D341Med (cell line): ENCODE measurements at places on chromosomes 1 and 21.

DNA sequence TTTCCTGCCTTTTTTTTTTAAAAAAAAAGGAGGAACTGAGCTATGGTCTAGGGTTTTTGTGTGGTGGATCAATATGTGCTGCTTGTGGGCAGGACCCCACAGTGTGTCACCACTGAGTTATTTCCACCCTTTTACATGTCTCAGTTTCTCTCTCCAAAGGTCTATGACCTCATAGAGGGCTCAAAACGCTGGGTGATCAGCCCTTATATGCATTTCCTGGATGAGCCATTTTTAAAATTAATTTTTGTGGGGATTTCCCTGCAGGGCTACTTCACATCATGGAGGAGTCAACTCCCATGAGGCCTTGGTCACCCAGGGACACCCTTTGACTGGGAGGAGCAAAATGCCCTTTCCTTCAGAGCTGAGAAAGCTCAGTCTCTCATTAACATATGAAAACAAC lies 20.7 kb upstream of the HAO2 start:
- no peak for DNase-seq

- no peak for DNase-seq
These were observed 13.2 kb downstream of the VPS45 start for GRCh38 chr1:150080784-150081183.

DNA sequence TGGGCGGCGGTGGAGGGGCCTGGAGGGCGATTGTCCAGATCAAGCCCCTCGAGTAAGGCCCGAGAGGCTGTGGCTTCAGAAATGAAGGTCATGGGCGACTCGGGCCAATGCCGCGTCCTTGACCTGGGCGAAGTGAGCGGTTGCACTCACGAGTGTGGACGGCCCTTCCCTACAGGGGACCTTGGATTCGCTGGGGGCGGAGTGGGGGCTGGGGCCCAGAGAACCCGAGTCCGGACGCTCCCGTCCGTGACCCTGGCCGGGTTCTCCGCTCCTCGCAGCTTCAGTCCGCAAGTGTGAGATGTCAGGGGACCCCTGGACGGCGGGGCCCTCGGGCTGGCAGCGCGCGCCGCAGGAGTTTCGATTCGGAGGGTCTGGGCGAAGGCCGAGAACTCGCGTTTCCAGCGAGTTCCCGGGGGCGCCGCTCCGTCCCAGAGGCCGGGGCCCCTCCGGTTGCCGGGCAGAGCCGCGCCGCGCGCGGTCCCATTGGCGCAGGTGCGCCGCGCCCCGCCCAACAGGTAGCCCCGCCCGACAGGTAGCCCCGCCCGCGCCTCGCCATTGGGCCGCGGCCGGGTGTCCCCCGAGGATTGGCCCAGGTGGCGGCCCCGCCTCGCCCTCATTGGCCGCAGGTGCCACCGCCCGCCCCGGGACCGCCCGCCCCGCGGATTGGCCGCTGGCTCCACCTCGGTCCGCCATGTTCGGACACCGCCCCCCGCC lies at the start of gene PRKCZ:
Gene PRKCZ, plus strand, starts transcription at position 694 of the 714 bp plus-strand sequence. CDS start 220 bp downstream, outside the sequence.
- DNase-seq = peak; percentile 83

DNA sequence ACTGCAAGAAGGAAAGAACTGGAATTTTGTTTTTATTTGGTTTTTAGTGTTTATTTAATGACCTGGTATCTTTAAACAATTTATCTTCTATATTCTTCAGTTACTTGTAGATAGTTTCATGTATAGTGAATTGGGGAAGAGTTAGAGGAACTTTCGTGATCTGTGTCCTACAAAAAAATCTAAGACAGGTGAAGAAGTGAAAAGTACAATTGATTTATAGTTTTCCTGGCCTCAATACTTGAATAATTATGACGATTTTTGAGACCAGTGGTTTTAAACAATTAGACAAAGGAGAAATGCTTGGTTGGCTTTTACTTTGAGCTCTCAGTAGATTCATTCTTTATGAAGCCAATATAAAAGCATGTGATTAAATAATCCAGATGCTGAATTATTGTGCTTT lies 7.5 kb downstream of the MIER1 start:
- DNase-seq = no peak

DNA sequence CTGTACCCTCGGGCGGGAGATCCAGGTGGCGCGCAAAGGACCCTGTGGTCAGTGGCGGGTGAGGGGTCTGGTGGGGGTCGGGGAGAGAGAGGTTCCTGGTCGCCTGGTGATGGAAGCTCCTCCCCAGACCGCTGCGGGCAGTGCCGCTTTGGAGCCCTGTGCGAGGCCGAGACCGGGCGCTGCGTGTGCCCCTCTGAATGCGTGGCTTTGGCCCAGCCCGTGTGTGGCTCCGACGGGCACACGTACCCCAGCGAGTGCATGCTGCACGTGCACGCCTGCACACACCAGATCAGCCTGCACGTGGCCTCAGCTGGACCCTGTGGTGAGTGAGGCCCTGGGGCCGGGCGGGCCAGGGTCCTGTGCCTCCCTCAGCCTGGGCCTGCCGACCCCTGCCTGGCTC lies 23.5 kb downstream of the AGRN start:
- no peak for DNase-seq

GRCh38 chr1:68217060-68217554 lies 15.2 kb downstream of the WLS start:
- DNase-seq = no peak

DNA sequence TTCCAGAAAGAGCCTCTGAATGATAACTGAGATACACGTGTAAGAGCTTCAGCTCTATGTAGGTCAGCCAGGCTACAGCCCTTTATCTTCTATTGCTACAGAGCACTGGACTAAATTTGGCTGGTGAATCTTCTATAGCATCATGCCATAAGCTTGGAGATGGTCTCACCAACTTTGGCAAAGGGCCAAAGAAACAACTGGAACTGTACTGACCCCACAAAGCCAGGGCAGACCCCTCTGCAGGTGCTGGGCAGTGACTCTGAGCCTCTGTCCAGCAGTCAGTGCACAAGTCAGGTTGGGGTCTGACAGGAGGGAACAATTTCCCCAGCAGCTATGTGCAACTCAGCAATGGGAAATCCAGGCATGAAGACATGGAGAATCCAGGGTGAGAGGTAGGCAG lies 57.8 kb upstream of the NFASC start:
- no peak for DNase-seq

DNA sequence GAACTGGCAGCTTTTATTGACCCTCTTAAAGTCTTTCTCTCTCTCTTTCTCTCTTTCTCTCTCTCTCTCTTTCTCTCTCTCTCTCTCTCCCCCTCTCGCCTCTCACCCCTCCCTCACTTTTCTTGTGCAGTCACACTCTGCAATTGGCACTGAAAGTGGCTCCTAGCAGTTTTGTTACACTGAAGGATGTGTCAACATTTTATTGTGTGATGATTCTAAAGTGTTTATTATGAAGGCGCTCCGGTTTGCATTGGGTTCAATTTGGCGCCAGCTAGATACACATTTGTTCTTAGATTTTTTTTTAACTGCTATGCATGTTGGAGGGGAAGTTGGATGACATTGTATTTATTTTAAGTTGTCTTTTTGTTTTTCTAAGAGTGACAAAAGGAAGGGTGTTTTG lies 64.0 kb upstream of the CHRM3 start:
- no peak for DNase-seq

DNA sequence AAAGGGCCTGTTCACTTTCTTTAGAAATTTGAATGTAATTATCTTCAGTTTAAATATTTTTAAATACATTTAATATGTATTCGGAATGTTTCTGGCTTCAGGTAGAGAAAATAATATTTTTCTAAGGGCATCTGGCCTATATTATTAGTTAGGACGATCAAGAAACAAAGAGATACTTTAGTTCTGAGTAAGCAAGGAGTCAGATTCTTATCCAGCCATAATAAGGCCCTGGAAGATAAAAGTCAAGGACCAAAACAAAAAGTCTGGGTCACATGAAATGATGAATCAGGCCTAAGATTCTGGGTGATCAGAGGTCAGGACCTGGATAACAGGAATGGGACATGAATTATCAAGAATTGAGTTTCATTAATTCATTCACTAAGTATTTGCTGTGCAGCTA lies 6.3 kb downstream of the PHC2 start:
- no peak for DNase-seq

- DNase-seq = no peak
These were observed 27.2 kb downstream of the EXOC8 start for GRCh38 chr1:231310391-231310934.

DNA sequence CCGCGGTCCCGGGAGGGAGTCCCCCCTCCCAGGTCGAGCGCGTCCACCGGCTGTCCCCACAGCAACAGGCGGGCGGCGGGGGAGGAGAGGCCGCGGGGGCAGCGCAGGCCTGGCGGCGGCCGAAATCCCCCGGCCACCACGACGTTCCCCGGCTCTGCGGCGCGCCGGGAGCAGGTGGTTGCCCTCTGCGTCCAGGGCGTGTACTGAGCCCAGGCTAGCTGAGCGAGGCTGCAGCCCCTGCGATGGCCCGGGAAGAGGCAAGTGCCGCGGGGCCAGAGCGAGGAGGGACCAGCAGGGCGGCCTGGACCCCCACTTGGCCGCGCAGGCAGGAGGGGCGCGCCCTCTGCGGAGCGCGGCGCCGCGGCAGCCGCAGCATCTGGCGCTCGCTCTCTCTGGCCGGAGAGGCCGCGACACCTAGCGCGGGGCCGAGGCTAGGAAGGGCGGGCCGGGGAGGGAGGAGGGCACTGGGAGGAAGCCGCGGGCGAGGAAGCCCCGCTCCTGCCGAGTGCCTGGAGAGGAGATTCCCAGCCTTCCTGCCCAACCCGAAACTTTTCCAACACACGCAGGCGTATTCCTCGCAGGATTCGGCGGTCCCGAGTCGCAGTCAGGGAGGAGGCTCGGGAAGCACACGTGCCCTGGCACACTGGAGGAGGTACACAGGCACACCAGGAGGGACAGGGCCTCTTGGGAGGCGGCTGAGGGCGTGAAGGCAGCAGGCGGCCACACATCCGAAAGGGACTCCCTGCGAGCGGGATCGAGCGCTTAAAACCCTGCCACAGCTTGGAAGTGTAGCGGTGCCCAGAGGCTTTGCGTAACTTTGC lies 4.9 kb upstream of the PROX1 start:
- DNase-seq = peak; percentile 45

DNA sequence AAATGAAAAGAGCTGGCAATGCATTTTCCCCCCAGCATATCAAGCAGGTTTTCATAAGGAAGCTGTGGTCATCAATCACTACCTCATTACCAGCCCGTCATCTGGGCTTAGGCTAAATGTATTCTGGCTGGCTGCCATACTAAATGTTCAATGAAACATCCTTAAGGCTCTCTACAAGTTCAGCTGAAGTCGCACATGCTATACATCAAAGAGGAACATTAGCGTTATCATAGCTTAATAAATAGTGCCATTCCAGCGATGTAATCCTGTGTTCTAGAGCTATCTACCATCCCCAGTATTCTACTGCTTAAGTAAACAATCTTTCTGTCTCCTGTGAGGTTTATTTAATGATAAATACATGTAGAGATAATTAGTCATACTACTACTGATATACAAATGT lies 288.8 kb downstream of the DPYD start:
- DNase-seq = no peak

DNA sequence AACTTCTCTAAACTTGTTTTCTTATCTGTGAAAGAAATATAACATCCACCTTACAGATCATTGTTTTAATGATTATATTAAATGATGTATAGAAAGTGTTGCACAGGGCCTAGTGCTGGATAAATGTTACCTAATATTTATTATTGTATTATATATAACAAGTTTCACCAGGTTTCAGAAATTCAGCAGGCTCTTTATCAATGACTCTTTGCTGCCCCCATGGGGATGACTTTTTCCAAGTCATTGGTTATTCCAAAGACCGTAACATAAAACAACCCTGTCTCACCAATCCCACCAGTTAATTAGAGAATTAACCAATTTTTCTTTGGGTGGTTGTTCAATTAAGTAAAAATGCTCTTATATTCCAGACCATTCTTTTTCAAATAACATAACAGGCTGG lies 7.3 kb upstream of the DEDD start:
- DNase-seq = peak; percentile 66

DNA sequence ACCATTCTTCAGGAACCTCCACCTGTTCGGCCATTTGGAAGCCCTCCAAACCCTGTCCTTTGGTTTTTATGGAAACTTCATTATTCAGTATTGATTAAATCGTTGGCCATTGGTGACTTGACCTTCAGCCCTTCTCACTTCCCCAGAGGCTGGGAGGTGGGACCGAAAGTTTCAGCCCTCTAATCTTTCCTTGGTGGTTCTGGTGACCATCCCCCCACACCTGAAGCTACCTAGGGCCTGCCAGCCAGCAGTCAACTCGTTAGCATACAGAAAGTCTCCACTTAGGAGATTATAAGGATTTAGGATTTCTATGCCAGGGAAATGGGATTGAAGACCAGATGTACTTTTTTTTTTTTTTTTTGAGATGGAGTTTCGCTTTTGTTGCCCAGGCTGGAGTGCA lies 6.7 kb downstream of the DHX9 start:
- DNase-seq = peak; percentile 62

- DNase-seq = no peak
These were observed 189.1 kb downstream of the FMN2 start for GRCh38 chr1:240280560-240281322.

DNA sequence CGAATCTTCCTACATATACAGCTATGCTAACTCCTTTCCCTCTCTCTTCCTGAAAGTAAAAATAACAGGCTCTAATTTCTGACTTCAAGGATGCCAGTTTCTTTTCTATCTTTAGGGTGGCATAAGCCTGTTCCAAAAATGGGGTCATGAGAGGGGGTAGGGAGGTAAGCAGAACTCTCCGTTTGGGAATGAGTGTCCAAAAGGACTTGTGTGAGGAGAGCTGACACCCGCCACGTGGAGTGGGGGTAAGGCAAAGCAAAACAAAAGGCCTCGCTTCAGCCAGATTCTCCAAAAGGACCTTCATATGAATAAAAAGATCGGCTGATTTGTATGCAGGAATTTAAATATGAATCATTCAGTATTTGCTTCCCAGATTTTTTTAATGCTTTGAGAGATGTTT lies 28.6 kb downstream of the PLPPR4 start:
- DNase-seq = no peak

DNA sequence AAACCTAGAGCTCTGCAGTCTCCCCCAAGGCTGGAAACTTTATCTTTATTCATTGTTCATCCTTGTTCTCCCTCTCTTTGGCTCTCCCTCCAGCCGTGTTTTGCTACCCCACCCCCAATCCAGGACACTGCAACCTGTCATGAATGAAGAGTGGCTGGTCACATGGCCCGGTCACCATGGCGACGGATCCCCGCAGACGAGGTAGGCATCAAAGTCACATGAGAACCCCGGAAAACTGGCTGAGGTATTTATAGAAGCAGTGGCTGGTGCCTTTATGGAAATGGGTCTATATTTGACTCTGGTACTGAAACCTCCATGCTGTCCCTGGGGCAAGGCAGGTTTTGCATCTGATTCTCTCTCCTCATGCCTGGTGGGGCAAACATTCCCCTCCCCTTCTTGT lies 13.4 kb upstream of the SLC6A17 start:
- no peak for DNase-seq

- DNase-seq = no peak
These were observed 8.5 kb downstream of the A3GALT2 start for GRCh38 chr1:33312413-33312749.

- no peak for DNase-seq
These were observed 235.1 kb upstream of the RUNX1 start for GRCh38 chr21:35284199-35284598.

DNA sequence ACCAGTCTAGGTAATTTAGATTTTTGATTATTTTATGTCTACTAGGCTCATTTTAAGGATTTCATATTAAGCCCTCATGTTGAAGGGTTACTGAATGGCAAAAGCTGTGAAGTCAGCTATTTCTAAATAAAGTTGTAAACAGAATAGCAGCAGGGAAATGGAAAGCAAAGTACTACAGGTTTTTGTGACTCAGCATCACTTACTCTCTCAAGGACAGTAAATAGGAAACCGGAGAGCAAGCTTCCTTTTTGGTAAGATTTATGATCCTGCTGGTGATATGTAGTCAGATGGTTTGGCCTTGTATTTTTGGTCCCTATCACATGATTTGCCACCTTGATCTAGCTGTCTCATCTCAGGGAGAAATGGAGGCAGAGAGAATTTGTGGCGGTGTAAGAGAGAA lies 226.0 kb downstream of the RPS6KC1 start:
- no peak for DNase-seq

GRCh38 chr21:43665879-43666278 lies 6.5 kb downstream of the RRP1B start:
- no peak for DNase-seq
